A549 treated with AZD2906 at 1 μM for 4 hours (cell line): ENCODE measurements at places on chromosomes 1 and 21. TPM values are rescaled to one million over a fixed set of nuclear protein-coding genes. Genes with fewer than 3 reads are reported as not detected.

The TGFBR3 gene
- 6.5 to 10.2 TPM (median 7.8 TPM) in 5 replicates for total RNA-seq

The LCE1A gene
- total RNA-seq = not detected in 5 replicates

The NHLH1 gene
- 0.32 to 0.71 TPM (median 0.40 TPM) in 5 replicates for total RNA-seq

The RUSC1 gene
- 40.0 to 56.3 TPM (median 51.9 TPM) in 5 replicates for total RNA-seq

The TMPRSS15 gene
- total RNA-seq = not detected in 5 replicates

The WDR64 gene
- total RNA-seq = not detected in 5 replicates

The ELF3 gene
- total RNA-seq = 104 to 139 TPM (median 124 TPM) in 5 replicates

The GSTM1 gene
- total RNA-seq = not detected in 5 replicates

The BRINP3 gene
- not detected in 5 replicates for total RNA-seq

The KISS1 gene
- 0.36 to 0.70 TPM (median 0.49 TPM) in 4 of 5 replicates, not detected in the other for total RNA-seq

The H3-3A gene
- total RNA-seq = 419 to 461 TPM (median 440 TPM) in 5 replicates

The LRRC8D gene
- total RNA-seq = 28.9 to 36.7 TPM (median 32.8 TPM) in 5 replicates

The RASAL2 gene
- total RNA-seq = 15.7 to 19.5 TPM (median 17.4 TPM) in 5 replicates

The TMPRSS3 gene
- total RNA-seq = 0.14 to 0.30 TPM (median 0.20 TPM) in 5 replicates

The KRTAP11-1 gene
- total RNA-seq = not detected in 5 replicates

The SERTAD4 gene
- 0.37 to 0.65 TPM (median 0.51 TPM) in 5 replicates for total RNA-seq

The OR2M3 gene
- total RNA-seq = not detected in 5 replicates

The TMEM200B gene
- 0.07 to 0.20 TPM (median 0.10 TPM) in 5 replicates for total RNA-seq

The PTPRC gene
- not detected in 5 replicates for total RNA-seq

The FAM72D gene
- 4.5 to 6.4 TPM (median 5.5 TPM) in 5 replicates for total RNA-seq

The NBPF20 gene
- total RNA-seq = 2.7 to 3.4 TPM (median 2.8 TPM) in 5 replicates

The NUP210L gene
- not detected in 5 replicates for total RNA-seq

The CACHD1 gene
- 1.3 to 1.6 TPM (median 1.3 TPM) in 5 replicates for total RNA-seq

The CRYAA gene
- 0.13 to 0.16 TPM in 2 of 5 replicates, not detected in the others for total RNA-seq

The SPRR1B gene
- not detected in 5 replicates for total RNA-seq

The JAM2 gene
- 0.02 to 0.08 TPM in 2 of 5 replicates, not detected in the others for total RNA-seq

The TMEM82 gene
- not detected in 5 replicates for total RNA-seq

The PCP4 gene
- total RNA-seq = not detected in 5 replicates

The FCRL6 gene
- total RNA-seq = not detected in 5 replicates

The MSH4 gene
- total RNA-seq = 0.02 TPM in 2 of 5 replicates, not detected in the others

The ARHGEF16 gene
- 3.9 to 5.2 TPM (median 5.0 TPM) in 5 replicates for total RNA-seq

The CTNNBIP1 gene
- 8.7 to 10.9 TPM (median 10.8 TPM) in 5 replicates for total RNA-seq

The ECE1 gene
- 52.3 to 64.4 TPM (median 59.9 TPM) in 5 replicates for total RNA-seq

The NTMT2 gene
- total RNA-seq = not detected in 5 replicates

The CD2 gene
- total RNA-seq = not detected in 5 replicates

The CYP4A22 gene
- not detected in 5 replicates for total RNA-seq

The CD84 gene
- not detected in 5 replicates for total RNA-seq

The PDXK gene
- total RNA-seq = 214 to 358 TPM (median 327 TPM) in 5 replicates

The EDN2 gene
- total RNA-seq = 35.9 to 53.7 TPM (median 46.3 TPM) in 5 replicates

The TLR5 gene
- 0.13 to 0.24 TPM (median 0.19 TPM) in 5 replicates for total RNA-seq

The CLCA4 gene
- not detected in 5 replicates for total RNA-seq

The C4BPA gene
- 0.50 to 0.84 TPM (median 0.62 TPM) in 5 replicates for total RNA-seq
